Cerebellar nuclear complex (tissue), 1 donor: ENCODE measurements at places on chromosomes 16 and 17.

DNA sequence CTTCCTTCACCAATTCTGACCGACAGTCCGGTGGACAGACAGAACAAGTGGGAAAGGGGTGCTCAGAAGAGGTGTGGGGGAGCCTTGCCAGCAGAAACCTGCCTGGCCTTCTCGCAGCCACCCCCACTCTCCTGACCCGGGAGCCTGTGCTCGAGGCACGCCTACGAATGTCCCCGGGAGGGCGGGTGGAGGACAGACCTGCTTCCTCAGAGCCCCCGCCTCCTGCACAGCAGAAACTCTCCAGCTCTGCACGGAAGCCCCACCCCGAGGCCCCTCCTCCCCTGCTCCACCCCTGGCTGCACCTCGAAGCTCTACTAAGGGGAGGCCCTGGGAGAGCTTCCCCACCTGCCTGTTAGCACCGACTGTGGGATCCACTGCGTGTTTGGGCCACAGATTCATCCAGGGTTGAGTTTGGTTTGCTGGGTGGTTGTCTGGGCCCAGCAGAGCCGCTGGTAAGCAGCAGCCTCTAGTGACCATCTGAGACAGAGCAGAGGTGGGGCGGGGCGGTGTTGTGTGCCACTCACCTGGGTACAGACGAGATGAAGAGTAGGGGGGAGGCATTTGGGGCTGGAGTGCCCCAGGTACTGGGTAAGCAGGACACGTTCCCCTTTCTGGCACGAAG lies 6.2 kb downstream of the TAF1C start:
- DNase-seq: no peak

DNA sequence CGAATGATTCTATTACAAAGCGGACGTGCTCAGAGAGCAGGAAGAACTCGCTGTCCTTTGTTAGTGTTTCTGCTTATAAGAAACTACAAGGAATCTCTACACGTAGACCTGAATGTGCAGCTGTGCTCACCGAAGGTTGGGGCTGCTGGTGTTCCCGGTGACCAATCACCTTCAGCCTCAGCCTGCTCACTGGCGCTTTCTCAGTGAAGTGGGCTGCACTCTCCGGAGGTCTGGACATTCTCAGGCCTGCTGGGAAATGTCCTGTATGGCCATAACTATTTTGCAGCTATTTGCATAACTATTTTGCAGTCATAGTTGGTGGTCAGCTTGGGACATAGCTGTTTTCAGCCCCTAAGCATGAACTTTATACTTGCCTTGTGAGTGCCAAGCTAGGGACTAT lies 9.7 kb upstream of the CIAO3 start:
- no peak for DNase-seq

- no peak for DNase-seq
Measured at GRCh38 chr17:80253631-80254395, 6.8 kb upstream of the RNF213 start.

GRCh38 chr16:59758848-59759247 lies 1024.7 kb upstream of the GOT2 start:
- no peak for DNase-seq

DNA sequence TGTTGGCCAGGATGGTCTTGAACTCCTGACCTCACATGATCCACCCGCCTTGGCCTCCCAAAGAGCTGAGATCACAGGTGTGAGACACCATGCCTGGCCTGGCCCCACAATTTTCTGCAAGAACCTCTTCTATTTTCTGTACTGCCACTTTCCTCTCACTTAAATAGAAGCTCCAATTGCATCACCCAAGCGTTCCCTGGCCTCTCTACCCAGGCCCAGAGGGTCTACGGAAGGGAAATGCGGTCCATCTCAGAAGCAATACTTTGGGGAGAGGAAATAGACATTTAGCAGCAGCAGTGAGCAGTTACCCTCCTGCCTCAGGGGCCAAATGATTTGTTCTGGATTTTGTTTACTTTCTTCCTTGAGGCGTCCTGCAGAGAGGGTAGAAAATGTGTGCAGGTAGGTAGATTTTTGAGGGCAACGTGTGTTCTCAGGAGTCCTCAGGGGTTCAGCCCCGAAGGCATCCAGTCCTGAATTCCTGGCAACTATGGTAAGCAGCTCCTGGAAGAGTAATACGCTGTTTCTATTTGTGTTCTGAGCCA lies 11.0 kb downstream of the SLC6A4 start:
- DNase-seq: no peak

- DNase-seq: no peak
Measured at GRCh38 chr17:57699751-57700219, 45.3 kb downstream of the CCDC182 start.

DNA sequence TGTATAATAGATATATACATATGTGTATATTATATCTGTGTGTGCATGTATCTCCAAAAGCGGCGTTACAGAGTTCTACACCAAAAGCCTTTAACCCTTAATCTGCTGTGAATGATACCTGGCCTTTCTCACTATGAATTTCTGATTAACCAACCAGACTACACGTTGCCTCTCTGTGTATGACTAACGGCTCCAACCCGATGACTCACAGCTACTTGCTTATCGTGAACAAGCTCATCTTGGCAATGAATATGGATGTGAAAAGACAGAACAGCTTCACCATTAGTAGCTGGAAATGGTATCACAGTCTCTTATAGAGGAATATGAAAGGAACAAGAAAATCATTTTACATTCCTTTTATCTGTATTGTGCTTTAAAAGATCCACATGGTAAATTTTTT lies 23.8 kb upstream of the ARHGAP44 start:
- no peak for DNase-seq

DNA sequence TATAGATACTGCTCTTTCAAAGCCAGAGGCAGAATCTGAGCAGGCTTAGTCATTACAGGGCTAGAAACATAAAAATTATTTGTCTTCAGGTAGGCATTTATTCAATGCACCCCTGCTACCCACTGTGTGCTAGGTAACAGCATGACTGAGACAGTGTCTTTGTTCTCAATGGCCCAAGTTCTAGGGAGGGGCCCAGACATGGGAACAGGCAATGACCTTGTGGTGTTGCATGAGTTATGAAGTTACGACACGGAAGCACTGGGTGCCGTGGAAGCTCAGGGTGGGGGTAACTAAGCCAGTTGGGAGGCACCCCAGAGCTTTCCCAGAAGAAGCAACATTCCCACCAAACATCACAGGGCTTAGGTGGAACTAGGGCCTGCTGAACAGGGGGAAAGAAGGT lies 87.0 kb downstream of the CPPED1 start:
- DNase-seq: no peak

- no peak for DNase-seq
Measured at GRCh38 chr17:80204626-80205468, 15.3 kb downstream of the SGSH start.

DNA sequence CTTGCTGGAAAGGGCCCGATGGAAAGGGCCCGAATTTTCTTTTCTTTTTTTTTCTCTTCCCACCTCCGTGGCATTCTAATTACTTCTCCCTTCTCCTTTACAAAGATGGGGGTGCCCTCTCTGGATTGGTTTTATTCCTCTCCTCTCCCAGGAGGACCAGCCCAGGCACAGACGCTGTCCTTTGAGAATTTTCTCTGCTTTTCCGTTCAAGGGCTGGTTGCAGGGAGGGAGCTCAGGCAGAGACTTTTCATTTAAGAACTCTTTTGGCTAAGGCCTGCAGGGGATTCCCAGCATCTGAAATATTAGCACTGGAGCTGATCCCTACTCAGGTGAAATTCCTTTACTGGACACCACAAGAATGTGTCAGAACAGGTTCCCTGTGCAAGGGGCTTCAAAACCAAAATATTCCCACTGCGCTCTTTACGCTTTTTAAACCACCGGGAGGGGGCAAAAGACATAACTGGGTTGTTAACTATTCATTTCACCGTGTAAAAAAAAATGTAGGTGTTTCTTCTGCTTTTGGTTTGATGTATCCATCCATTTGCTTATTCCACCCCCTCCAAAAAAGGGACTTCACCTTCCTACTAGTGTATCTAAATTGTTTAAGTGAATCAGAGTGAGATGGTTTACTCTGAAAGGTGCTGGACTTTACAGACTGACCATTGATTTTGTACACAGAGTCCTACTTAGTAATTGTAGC lies 1.4 kb downstream of the NFAT5 start:
- DNase-seq: no peak

DNA sequence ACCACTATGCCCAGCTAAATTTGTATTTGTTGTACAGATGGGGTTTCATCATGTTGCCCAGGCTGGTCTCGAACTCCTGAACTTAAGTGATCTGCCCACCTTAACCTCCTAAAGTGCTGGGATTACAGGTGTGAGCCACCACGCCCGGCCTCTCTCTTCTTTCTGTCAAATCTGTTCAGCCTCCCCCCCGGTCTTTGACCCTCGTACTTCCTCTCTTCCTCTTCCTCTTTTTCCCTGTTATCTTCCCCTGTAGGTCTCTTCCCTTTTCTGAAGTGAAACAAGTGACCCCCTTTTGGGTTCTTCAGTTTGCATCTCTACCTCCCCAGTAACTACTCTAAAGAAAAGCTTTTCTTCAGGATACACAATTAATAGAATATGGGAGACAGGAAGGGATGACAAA lies 31.7 kb upstream of the DHX40 start:
- DNase-seq: no peak

- DNase-seq: no peak
Measured at GRCh38 chr16:11207646-11208045, 48.4 kb downstream of the SOCS1 start.

DNA sequence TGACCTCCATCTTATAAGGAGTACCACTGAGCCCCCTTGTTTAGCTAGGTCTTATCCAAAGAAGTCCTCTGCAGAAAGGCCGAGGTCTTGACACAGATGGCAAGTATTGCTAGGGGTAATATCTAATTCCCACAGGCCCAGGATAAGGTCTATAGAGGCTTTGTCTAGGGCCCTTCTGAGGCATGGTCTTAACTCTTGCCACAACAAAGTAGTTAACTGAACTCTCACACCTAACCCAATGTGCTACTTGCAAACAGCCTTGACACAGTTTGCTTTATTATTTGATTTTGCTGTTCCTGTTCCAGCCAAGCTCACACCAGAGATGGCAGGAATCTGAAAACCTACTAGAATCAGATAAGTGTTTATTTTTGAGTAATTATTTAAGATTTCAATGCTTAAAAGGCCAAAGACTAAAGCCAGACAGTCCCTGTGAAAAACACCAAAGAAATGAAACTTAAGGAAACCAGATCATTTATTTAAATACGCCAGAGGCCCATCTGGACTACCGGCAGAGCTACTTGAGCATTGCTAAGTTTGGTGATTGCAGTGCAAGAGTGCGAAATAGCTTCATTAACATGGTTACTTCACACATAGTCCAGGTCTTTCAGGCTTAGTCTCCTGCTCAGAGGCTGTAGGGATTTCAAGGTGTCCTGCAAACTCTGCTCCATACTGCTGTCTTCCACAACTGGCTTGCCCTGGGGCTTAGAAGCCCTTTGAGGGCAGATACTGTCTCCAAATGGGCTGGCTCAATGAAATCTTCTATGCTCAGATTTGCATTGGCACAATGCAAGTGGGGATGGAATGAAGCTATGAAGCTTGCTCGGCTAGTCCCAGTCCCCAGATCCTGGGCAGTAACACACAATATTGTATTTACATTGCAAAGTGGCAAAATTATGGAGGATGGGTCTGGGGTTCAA lies 28.5 kb upstream of the SUPT4H1 start:
- no peak for DNase-seq

GRCh38 chr17:1224330-1224729 lies 44.5 kb upstream of the ABR start:
- DNase-seq: no peak

- no peak for DNase-seq
Measured at GRCh38 chr17:76575570-76575969, 10.1 kb downstream of the ST6GALNAC2 start.
